Stimulated activated CD4-positive, alpha-beta T cell treated with anti-CD3 and anti-CD28 coated beads, Interleukin-15, amount 100 ng/mL, for 1 hour (primary cell): ENCODE measurements at places on chromosomes 7 and 10.

GRCh38 chr7:37102518-37103137, 346.0 kb downstream of the ELMO1 start:
- DNase-seq = no peak

- DNase-seq = peak; percentile 17
These were observed 41.1 kb downstream of the INSIG1 start for GRCh38 chr7:155338632-155339320.

DNA sequence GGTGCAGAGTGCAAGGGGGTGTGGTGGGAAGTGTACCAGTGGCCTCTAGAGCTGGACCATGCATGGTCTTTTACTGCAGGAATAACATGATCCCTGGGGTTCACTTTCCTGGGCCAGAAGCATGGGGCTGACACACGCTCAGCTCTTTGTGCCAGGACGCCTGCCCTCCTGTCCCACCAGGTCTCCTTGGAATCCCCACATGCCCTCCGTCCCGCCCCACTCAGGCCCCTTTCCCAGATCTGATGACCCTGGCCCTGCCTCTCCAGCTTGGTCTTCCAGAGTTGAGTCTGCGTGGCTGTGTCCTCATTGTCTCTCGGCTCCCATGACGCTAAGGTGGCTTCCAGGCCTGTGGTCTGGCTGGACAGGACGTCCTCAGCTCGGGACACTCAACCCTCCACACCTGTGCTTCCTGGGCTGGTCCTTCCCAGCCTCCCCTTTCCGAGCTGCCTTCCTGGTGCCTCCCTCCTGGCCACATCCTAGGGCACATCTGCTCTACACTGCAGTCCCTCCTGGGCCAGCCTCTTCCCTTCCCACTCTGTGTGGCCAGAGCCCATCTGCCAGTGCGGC, 249.5 kb upstream of the SHH start:
- DNase-seq = no peak

DNA sequence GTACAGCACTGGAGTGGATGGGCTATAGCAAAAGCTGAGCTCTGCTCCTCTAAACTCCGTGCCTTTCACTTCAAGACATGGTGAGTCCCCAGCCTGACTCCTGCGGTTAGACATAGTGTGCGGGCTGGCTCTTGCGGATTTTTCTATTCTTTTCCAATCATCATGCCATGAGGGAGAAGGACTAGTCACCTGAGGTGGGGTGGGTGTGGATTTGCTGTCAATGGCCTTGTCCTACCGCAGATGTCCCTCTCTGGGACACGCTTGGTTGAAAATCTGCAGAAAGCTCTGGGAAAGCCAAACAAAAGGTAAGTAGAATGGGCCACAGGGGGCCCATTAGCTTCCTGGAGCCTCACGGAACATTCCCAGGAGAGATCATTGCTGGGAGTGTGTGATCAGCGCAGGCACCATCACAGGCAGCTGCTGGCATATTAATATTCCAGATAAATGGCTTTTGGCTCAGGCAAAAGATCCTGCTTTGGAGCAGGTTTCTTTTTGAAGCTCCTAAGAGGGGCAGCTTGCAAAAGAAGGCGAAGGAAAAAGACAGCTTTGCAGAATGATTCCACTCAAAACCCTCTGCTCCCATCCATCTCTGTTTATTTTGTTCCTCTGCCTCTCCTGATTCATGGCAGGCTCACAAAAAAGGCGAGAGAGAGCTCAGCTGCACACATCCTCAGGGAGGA, 509.0 kb upstream of the ZMIZ1 start:
- no peak for DNase-seq

- DNase-seq = no peak
These were observed 551.0 kb upstream of the FOXK1 start for GRCh38 chr7:4131063-4131462.

GRCh38 chr7:30920021-30920583, 8.4 kb downstream of the AQP1 start:
- DNase-seq = no peak

GRCh38 chr10:86970162-86970981, 2.1 kb downstream of the ADIRF start:
- no peak for DNase-seq

DNA sequence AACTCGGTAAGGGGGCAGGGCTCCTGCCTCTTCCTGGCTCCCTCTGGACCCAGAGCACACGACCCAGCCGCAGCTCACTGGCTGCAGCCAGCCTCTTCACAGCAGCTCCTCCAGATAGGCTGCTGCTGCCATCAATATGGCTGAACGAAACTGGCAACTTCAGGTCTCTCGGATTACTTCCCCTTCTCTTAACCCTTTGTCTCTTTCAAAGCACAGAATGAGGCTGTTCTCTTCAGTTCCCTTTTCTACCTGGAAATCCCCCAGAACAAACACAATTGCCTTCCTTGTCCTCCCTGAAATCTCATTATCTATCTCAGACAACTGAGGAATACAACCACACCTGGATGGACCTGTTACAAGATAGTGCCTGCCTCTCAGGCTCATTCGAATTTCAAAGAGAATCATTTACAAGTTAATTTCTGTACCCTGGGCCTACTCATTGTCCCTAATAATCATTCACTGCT, 193.4 kb upstream of the MBL2 start:
- no peak for DNase-seq

DNA sequence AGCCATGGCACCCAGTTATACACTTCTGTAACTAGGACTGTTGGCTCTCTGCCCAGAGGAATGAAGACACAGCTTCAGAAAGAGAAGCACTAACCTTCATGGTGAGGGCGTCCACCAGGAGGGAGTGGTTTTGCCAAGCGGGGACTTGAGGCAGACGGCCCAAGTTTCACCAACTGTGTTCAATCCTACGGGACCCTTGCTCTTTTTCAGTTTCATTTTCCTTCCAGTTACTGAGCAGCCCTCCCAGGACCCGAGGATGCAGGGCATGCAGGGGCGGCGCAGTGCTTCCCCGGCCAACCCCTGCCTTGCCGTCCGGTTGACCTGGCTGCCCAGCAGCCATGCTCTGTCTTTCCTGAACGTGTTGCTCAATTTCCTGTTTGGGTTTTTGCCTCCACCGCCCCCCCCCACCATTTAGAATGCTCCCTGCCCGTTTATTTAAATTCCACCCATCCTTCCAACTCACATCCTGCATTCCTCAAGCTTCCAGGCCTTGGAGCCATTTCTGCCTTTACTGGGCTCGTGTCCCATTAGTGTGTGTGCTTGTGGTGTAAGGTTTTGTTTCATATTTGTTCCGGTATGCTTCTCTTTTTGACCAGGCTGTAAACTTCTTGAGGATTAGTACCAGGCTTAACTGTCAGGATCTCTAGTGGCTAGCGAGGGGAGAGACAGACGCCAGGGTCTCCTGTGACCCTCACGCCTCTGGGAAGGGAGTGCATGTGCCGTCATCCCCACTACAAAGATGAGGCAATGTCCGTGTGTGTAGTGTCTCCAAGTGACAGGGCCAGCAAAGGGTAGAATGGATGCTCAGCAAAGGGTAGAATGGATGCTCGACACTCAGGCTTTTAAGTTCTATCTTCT, 31.6 kb downstream of the IL15RA start:
- DNase-seq = no peak

DNA sequence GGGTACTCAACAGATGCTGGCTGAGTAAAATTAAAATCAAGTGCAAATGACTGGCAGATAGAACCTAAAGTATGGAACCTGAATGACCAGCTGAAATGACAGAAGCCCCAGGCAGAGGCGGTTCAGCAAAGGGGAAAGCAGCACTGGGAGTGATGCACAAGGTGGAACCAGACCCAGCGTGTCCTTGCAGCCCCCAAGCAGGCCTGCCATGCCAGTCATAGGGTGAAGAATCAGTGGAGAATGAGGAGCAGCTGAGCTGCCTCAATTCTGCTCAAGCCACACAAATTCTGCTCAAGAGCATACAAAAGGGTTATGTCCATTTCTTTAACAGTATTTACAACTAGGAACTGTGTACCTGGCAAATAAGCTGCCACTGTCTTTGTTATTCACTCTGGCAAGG, 8.7 kb downstream of the ACTR1A start:
- DNase-seq = no peak

DNA sequence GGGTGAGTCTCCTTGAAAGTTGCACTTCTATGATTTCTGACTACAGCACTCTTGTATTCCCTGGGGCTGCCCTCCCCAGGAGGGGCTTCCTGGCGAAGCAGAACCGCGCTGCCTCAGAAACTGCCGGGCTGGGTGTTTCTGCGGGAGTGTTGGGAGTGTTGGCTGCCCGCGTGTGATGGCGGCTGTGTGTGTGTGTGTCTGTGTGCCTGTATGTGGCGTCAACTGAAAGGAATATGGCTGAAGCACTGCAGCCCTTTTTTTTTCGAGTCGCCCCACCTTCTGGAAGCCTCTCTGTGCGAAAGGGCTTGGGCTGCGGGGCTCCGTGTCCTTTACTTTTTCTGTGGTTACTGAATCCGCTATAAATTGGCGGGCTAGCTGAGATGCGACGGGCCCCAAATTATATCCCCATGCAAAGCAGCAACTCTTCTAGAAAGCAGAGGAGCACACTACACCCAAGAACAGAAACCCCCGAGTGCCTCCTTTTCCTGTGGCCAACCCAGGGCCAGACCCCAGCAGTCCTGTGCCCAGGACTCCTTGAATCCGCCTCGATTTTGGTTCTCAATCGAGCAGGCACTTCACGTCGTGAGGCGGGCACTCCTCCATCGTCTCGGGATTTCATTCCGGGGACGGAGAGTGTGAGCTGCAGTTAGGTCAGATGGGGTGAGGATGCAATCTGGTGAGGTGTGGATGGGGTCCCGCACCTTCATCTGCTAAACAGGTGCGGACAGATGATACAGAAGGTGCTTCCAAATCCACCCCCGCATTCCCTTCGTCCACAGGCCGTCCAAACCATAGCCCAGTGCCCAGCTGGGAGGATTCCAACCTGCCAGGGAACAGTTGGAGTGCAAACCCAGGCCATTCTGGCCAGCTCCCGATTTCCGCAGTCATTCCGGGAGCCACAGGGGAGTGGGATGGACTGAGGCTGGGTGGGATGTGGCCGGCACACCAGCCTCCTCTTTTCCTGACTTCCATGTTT, 22.5 kb upstream of the ZNF273 start:
- no peak for DNase-seq

DNA sequence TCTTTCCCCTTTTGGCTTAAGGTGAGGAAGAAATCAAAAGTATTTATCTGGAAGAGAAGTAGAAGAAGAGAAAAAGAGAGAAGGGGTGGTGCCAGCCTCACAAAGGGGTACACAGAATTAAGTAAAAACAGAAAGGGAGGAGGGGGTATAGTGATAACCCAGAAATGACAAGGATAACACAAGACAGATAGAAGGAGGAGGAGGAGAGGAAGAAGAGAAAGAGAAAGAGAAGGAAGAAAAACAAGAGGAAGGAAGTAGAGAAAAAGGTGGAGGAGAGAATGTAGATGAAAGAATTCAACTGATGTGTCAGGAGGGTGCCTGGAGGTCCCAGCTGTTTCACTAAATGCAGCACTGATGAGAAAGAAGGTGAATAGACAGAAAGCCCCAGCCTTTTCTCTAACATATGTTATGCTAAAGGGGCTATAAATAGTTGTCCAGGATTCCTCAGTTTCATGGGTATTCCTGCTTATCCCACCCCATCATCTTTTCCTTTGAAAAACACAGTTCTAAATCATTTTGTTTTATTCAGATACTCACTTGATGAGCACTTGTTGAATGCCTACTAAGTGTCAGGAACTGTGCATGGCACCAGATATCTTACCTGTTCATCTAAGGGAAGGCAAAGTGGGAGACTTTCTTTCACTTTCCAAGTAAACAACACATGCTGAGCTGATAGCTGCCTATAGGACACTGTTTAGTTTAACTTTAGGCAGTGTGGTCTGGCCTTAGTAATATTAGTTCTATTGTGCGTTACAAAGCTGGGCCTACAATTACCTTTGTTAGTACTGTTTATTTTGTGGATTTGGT, 8.0 kb downstream of the SEMA3E start:
- no peak for DNase-seq

- no peak for DNase-seq
These were observed 163.7 kb downstream of the SEMA3D start for GRCh38 chr7:85023066-85023712.

- no peak for DNase-seq
These were observed 282.2 kb downstream of the PHTF2 start for GRCh38 chr7:78080811-78081210.

DNA sequence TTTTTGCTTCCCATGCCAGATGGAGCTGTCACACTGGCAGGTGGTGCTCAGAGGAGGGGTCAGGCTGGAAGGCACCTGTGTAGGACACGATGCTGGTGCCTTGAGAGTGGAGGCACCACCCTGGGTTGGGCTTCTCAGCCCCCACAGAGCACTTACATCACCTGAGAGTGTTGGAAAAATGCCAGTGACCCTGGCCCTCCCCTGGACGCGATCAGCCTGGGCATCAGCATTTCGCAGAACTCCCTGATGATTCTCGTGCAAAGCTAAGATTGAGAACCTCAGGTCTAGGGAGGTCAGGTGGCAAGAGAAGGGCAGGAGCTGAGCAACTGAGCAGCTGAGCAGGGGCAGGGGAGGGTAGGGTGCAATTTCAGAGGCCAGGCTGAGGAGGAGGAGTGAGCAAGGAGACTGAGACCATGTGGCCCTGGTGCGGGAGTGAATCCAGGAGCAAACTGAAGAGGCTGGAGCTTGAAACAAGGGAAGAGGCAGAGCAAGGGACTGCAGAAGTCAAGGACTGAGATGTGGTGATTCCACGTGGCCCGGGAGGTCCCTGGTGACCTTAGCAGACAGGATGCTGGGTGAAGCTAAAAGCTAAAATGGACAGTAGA, 24.7 kb upstream of the GRID1 start:
- no peak for DNase-seq

DNA sequence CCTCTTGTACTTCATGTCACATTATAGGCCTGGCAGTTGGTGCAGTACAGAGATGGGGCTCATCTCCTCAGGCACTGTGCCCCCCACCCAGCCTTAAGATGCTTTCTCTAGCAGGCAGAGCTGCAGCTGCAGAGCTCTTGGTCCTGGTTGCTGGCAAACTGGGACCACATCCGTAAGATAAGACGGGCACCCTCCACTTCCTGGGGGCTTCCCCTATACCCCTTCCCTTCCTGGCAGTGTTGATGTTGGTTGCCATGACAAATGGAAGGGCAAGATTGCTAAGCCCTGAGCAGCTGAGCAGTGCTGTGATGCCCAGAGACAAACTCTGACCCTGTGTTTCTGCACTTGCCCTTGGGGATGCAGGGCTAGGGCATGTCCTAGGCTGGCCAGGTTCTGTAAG, 103.4 kb upstream of the ANLN start:
- no peak for DNase-seq

- no peak for DNase-seq
These were observed 527.6 kb downstream of the SORCS1 start for GRCh38 chr10:106636766-106637491.

DNA sequence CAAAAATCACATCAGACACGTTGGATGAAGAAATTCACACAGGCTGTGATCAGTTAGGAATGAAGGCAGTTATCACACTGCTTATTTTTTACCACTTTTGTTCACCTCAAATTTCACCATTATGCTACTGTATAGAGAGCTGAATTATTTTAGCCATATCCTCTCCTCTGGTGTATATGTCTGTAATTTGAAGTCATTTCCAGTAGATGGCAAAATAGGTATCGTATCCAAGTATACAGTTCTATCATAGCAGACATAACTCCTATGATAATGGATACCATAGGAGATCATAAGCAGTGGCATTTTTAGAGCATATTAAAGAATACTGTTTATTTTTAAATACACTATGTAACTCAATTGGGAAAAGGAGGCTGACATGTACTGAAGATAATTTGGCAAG, 909.7 kb downstream of the DNAJB9 start:
- no peak for DNase-seq
